ENCODE measurements at places on chromosomes 5 and 9.

DNA sequence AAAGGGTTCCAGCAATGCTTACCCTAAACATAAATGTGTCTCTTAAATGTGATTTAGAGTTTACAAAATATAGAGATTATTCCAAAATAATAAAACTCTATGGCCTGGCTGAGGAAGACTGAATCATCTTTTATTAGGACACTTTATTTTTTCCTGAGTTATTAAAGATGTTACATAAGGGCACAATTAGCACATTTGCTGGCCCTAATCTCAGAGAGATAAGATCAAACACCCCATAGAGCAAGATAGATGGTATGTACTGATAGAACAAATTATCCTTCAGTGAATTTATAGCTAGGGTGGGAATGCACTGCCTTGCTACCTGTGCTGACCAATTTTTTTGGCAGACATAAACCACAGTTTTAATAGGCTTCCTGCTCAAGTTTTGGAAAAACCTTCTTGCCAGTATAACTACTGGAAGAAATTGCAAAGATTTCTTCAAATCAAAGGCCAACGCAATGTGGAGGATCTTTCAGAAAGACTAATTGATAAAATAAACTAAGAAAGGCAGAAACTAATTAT, 367.1 kb upstream of the MPDZ start:
- no peak for DNase-seq

DNA sequence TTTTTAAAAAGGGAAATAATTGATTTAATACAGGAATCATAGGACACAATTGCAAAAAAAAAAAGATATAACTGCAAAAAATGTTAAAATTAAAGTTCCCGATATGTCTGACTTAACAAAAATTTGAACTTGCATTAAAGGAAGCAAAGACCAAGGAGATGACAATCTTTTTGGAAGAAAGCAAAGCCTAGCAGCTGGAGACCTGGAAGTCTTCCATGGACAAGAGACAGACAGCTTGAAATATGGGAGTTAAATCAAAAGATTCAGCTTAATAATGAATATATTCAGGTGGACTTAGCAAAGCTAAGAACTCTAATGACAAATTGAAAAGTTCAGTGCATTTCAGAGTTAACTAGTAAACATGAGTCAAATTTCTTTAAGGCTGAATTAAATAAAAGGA, 568.7 kb upstream of the RGMB start:
- DNase-seq: no peak

DNA sequence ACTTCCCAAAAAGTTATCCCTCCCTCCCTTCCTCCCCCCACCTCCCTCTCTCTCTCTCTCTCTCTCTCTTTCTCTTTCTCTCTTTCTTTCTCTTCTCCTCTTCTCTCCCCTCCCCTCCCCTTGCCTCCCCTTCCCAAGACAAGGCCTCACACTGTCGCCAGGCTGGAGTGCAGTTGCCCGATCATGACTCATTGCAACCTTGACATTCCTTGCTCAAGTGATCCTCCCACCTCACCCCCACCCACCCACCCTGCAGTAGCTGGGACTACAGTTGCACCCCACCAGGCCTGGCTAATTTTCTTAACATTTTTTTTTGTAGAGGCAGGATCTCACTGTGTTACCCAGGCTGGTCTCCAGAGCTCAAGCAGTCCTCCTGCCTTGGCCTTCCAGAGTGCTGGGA, 32.8 kb downstream of the VPS13A start:
- no peak for DNase-seq

DNA sequence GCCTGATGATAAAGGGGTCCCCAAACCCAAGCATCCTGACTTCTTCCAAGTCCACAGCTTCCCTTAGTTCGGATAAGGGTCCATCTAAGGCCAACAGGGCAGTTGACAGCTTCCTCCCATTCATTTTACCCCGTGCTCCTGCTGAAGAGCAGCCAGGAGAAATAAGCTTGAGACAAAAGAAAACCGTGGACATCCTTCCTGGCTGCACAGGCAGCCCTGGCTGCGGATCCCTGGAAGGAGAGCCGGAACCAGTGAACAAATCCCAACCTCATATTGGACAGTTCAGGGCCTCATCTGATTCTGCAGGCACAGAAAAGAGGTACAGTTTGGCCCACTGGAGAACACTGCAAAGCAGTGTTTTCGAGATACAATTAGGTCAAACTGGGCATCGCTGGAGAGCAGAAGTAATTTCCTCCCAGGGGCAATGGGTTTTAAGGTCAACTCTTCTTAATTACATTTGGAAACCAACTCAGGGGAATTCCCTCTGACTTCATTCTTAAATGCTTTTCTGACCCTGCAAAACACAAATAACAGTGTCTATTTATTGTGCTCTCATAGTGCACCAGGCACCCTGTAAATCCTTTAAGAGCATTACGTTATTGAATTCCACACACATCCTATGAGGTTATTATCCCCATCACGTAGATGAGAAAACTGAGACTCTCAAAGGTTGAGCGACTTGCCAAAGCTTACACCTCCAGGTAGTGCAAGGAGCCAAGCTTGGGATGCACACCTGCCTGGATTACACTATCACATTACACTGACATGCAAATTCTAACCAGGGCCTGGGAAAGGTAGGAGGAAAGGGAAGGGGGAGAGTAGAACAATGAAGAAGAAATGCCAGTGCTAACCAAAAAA, 21.2 kb downstream of the ADAM19 start:
- DNase-seq: no peak

- no peak for DNase-seq
Observed at GRCh38 chr9:136865768-136866103, 372 bp downstream of the EDF1 start.

GRCh38 chr5:113204525-113205161, 228.0 kb downstream of the DCP2 start:
- DNase-seq: no peak

DNA sequence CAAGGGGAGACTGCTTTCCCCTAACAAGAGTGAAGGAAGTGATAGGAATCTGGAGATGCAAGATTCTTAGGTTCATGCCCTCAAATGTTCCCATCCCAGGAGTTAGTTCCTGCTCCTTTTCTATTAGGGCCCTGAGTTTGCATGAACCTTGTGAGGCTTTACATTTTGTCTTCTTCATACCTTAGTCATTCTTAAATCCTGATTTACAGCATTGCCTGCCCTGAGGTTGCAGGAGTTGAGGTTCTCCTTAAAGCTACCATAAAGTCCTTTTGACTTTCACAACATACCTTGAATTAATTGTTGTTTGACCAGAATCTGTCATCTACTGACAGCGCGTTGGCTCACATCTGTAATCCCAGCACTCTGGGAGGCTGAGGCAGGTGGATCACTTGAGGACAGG, 151.5 kb upstream of the ABCA1 start:
- no peak for DNase-seq

DNA sequence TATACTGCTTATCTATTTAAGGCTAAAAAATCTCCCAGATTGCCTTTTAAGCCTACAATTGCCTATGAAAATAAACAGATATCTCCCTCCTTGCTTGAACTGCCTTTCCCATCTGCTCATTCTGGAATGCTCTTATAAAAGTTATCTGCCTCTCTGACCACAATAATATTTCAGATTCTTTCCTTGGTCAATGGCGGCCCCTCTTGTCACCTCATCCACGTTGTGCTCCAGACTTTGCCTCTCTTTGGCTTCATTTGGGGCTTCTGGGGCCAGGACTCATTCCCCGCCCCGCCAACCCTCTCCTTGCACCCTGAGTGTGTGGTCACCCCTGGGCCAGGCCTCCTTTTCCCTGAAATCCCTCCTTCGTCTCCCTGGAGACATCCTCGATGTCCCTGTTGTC, 110.0 kb upstream of the RPS23 start:
- DNase-seq: no peak

- DNase-seq: no peak
Observed at GRCh38 chr5:148011398-148012137, 52.2 kb upstream of the SPINK5 start.

DNA sequence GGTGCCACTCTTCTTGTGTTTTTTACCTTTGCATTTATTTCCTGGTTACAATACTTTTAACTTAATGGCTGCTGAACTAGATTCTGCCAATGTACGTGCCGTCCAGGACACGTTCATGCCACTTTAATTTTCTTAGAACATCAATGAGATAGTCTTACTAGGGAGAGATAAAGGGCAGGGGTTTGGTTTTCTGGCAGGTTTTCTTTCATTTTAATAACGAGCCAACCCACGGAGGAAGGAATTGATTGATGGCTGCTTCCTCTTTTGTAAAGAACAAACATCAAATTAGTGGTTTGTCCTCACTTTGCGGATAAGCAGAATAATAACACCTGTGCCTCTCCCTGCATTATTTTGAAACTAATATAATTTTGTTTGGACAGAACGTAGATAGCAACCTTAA, 135.7 kb downstream of the DOCK8 start:
- DNase-seq: no peak

- peak; percentile 55 for DNase-seq
Observed at GRCh38 chr9:3508521-3509291, 17.1 kb downstream of the RFX3 start.

GRCh38 chr9:14303521-14303920, 10.4 kb downstream of the NFIB start:
- DNase-seq: no peak

- no peak for DNase-seq
Observed at GRCh38 chr5:179379321-179379890, 34.1 kb upstream of the ADAMTS2 start.

DNA sequence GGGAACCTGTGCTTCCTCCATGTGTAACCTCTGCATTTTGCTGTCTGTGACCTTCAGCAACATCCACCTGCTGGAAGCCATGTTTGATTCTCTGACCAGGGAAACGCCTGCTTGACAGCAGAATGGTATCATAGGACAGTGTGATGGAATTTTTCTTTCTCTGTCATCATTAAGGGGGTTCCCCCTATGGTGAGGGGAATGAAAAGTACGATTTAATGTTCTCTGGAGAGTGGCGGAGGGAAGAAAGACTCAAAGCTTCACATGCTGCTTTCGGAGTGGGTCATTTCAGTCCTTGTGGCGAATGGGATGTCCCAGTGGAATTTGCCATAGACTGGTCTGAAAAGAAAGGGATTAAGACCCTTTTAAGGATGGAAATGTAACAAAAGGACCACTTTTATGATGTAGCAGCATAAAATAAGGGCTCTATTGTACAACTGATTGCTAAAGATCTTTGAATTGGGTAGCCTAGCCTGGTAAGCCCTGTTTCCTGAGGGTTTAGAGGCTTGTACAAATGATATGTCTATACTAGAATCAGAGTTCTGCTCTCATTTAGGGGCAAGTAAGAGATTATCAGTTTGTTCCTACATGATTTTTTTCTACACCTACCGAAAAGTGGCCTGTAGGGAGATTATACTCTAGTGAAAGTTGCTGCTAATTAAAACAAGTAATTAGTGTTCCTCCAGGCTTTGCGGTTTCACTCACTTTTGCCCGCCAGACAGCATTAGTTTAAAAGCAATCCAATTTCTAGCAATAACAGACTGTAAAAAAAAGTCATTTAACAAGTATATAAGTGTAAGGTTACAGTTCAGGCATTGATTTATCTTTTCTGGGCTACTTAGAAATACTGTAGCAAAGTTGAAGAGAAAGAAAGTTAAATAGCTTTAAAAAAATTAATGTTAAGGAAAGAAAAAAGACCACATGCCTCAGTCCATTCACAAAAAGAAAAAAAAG, 904.5 kb downstream of the NR2F1-AS1 start:
- DNase-seq: no peak

DNA sequence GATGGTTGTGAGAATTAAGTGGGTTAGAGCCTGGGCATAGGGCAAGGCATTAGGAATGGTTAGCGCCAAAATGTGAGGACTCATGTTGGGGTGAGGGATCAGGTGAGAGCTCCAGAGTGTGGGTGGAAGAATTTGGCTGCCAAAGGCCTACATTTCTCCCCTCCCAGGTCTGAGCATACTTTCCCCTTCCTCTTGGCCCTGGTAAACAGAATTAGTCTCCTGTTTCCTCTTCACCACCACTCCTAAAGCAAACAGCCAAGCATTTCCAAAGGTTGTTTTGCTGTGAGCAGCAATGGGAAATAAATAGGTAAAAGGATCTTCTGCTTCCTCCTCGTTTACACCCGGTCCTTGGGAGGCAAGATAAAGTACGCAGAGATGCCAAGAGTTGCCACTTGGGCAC, 132.5 kb downstream of the ZSWIM6 start:
- DNase-seq: no peak

GRCh38 chr5:148898413-148899075, 72.1 kb downstream of the ADRB2 start:
- DNase-seq: no peak

- no peak for DNase-seq
Observed at GRCh38 chr5:168059131-168059530, 232.3 kb upstream of the WWC1 start.

DNA sequence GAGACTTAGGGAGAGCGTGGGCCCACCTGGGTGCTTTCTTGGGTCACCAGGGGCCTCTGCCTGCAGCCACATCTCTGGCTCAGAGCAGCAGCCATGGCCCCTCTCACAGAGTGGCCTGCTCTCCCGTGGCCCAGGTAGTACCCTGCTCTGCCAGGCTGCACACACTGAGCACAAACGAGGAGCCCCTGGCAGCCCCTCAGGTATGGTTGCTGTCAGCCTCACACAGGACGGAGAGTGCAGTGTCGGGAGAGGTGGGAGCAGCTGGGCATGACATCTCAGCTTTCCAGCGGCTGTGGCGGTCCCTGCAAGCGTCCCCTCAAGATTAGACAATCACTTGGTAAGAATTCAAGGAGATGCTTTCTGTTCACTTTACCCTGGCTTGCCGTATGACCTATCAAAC, 137.0 kb upstream of the IRX4 start:
- DNase-seq: no peak

- no peak for DNase-seq
Observed at GRCh38 chr5:132763181-132764036, 13.6 kb downstream of the SEPTIN8 start.

DNA sequence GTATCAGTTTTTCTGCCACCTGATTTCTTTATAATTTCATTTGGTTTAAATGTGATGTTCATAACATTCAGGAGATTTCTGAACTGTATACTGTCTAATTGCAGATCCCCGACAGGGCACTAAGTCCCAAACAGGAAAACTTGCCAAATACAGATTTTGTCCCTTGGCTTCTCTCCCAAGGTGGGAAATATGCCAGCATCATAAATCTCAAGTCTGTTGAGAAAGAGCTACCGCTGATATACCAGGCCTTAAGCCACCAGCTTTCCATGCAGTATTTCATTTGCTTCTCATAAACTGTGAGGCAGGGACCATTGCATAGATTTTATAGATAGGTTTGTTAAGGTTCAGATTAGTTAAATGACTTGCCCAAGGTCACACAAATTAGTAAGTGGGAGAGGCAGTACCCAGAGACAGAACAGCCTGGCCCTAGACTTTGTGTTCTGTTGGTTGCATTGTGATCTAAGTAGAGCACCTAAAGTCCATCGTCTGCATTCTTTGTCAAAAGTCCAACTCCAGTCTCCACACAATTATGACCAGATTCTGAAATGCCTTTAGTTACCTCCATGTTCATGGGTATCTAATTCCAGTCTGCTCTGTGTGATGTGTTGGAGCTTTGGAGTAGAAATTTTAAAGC, 16.2 kb downstream of the GPR21 start:
- no peak for DNase-seq

DNA sequence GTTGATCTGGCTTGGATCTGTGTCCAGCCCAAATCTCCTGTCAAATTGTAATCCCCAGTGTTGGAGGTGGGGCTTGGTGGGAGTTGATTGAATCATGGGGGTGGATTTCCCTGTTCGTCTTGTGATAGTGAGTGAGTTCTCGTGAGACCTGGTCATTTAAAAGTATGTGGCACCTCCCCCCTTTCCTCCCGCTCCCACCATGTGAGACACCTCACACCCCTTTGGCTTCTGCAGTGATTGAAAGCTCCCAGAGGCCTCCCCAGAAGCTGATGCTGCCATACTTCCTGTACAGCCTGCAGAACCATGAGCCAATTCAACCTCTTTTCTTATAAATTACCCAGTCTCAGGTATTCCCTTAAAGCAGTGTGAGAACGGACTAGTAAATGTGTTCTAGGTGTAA, 117.3 kb upstream of the PTCH1 start:
- DNase-seq: no peak
